ENCODE measurements at places on chromosomes 11 and 22.

- no peak for DNase-seq
Observed at GRCh38 chr11:115941044-115941443, 436.8 kb upstream of the CADM1 start.

DNA sequence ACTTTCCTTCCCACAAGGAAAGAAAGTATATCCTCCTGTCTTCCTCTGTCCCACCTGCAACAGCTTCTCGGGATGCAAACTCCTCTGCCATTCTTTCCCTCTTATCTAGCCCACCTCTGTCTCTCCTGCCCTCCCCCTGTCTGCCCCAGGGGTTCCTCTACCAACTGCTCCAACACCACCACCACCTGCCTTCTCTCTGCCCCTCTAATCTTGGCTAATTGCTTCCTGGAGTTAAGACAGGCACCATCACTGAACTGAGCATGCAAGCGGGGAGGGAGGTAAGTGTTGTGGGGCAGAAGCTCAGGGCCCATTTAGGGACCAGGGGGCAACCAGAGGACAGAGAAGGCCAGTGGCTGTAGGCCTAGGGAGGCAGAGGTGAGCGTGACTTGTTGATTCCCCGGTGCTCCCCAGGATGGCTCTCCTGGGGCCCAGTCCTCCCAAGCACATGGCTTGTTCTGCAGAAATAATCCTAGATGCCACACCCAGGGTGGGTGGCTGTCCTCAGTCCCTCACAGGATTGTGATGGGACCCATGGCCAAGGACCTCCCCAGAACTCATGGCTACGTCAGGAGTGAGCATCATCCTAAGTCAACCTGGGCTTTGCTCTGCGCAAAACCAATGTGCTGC lies 111.1 kb downstream of the TP53I11 start:
- no peak for DNase-seq

DNA sequence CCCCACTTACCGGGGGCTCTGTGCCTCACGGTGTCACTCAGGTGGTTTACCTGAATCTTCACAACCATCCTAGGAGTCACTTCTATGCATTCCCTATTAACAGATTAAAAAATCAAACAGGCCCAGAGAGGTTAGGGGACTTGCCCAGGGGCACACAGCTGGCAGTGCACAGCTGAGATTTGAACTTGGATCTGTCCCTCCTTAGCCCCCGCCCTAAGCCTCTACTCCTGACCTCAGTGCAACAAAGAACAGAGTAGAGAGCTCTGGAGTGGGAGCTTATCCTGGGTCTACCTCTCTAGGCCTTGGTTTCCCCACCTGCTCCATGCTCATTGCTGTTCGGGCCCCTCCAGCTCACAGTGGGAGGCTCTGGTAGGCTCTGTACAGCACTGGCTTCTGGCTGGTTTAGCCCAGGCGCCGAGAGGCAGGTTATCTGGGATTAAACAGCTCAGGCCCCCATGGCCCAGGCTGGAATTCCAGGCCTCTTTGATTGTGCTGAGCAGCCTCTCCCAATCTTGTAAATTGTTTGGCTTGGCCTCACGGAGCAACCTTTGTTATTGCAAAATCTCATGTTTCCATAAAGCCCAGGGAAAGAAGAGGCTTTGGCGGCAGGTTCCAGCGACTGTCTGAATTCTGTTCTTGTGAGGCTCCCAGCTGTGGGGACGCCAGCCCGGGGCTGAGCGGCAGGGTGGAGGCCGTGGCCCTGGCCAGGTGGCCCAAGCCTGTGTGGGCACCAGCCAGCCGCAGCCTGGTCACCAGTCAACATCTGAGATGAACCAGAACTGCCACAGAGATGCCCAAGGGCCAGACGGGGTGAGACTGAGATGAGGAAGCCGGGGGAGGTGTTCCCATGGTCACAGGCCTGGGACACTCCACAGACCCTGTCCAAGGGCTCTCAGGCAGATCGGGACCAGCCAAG lies 28.9 kb upstream of the SHISAL1 start:
- DNase-seq = no peak

- no peak for DNase-seq
Observed at GRCh38 chr11:126026579-126026978, 36.1 kb downstream of the CDON start.

GRCh38 chr11:111417011-111417765 lies 38.1 kb upstream of the POU2AF1 start:
- peak; percentile 69 for DNase-seq

- no peak for DNase-seq
Observed at GRCh38 chr11:21968702-21969101, 224.2 kb upstream of the ANO5 start.

- no peak for DNase-seq
Observed at GRCh38 chr22:23072911-23073491, 2.7 kb downstream of the GNAZ start.

DNA sequence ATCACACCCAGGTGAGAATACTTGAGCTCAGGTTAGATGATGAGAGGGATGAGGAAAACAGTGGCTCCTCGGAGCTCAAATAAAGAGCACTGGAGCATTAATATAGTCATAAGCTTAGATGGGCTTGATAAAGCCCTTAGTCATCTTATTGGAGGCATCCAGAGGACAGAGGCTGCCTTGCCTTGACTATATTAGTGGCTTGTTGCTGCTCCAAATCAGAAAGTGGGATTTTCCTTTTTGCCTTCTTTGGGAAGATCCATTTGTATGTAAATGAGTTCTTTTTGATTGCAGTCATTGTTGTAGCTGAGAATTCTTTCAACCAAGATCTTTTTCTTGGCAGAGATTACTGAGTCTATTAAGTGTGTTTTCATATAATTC lies 18.9 kb downstream of the ADM start:
- DNase-seq = no peak

DNA sequence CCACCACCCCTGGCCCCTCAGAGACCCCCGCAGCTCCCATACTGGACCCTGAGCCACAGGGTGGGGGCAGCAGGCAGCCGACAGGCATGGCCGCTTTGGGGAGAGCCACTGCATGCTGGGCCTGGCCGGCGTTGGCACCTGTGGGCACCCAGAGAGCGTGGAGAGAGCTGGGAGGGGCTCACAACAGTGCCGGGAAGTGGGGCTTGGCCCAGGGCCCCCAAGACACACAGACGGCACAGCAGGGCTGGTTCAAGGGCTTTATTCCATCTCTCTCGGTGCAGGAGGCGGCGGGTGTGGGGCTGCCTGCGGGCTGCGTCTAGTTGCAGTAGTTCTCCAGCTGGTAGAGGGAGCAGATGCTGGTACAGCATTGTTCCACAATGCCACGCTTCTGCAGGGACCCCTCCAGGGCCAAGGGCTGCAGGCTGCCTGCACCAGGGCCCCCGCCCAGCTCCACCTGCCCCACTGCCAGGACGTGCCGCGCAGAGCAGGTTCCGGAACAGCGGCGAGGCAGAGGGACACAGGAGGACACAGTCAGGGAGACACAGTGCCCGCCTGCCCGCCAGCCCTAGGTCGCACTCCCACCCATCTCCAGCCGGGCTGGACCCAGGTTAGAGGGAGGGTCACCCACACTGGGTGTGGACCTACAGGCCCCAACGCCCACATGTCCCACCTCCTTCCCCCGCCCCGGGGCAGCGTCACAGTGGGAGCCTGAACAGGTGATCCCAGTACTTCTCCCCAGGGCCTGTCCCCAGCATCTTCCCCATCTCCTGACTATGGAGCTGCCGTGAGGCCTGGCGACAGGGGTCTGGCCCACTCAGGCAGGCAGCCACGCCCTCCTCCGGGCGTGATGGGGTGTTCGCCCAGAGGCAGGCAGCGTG lies 1.2 kb downstream of the INS start:
- DNase-seq = no peak

DNA sequence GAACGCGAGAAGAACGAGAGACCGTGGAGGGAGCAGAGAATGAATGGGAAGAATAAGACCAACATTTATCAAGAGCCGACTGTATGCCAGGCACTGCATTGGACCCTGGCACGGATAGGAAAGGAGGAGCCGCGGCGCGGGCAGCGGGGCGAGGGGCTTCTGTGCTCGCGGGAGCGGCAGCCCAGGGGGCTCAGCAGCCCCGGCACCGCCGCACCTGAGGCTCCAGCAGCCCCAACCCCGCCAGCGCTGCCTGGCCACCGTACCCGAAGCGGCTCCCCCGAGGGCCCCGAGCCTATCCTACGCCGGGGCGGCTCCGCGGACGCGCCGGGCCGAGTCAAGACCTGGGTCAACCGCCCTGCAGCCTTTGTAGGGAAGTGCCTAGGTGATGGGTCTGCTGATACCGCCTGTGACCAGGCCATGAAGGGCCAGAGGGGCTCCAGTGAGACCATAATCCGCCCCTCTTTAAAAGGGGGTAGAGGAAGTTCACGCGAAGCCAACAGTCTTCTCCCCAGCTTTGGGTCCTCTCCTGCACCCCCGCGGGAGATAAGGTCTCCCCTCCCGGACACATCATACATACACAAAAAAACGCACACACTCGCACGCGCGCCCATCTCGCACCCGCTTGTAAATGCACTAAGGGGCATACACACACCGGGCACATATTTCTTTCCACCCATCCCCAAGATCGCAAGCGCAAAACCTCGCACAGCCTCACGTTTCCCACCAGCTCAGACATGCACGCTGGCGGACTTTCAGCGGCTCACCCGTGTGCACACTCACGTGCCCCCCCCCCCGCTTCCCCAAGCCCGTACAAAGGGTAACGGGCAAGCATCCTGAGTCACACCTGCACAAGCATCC lies 935 bp upstream of the RTN4RL2 start:
- no peak for DNase-seq

DNA sequence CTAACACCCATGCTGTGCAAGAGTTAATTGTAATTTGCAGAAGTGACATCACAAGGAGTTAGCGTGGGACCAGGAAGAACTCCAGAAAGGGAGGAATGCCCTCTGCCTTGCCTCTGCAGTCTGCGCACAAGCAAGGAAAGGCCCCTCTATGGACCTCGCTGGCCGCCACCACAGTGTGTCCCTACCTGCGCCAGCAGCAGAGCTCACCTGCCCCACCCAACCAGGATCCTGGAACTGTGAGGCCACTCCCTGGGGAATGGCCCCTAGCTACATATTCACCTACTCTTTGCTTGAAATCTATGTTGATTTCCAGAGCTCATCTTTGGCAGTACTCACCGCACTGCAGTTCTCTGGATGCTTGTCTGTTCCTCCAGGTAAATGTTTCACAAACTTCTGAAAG lies 72.0 kb upstream of the MTNR1B start:
- no peak for DNase-seq

DNA sequence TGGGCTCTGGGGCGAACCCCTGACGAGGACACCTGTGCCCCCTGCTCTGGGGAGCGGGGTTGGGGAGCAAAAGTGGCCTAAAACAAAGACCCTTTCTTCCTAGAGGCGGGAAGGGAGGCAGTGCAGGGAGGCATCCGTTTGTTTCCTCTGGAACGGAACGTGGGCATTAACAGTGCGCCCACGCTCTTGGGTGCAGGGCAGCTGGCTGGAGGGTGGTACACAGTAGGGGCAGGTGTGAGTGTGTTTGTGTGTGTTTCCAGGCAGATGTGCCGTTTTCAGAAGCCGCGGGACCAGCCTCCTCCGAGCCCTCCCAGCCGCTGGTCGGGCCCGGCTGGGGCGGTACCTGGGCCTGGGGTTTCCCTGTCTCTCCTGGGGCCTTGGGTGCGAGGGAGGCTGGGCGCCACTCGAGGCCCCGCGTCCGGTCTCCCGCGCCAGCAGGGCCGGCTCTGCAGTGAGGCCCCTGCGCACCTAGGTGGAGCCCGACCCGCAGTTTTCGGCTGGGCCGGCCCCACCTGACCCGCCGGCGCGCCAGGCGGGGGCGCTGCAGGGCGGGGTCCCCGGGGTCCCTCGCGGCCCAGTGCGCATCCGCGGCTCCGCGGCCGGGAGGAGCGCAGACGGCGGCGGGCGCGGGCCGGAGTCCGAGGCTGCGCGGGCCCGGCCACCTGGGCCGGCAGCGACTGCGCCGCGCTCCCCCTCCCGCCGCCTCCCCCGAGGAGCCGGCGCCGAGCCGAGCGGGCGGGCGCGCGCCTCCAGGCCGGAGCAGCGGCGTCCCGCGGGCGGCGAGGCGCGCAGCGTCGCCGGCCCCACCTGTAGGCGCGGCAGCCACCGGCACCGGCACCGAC lies 1252.7 kb downstream of the BRD1 start:
- peak; percentile 76 for DNase-seq

- DNase-seq = peak; percentile 84
Observed at GRCh38 chr22:46734830-46735453, 3.1 kb downstream of the CERK start.

GRCh38 chr11:34827228-34827627 lies 89.0 kb downstream of the APIP start:
- DNase-seq = no peak

- no peak for DNase-seq
Observed at GRCh38 chr11:69174841-69175240, 19.1 kb downstream of the SMIM38 start.

- DNase-seq = no peak
Observed at GRCh38 chr22:20918663-20919218, 1.5 kb downstream of the CRKL start.

Data from germinal center (tissue), 1 donor.